Epithelial cell of proximal tubule (primary cell): ENCODE measurements at places on chromosomes 3 and 15.

DNA sequence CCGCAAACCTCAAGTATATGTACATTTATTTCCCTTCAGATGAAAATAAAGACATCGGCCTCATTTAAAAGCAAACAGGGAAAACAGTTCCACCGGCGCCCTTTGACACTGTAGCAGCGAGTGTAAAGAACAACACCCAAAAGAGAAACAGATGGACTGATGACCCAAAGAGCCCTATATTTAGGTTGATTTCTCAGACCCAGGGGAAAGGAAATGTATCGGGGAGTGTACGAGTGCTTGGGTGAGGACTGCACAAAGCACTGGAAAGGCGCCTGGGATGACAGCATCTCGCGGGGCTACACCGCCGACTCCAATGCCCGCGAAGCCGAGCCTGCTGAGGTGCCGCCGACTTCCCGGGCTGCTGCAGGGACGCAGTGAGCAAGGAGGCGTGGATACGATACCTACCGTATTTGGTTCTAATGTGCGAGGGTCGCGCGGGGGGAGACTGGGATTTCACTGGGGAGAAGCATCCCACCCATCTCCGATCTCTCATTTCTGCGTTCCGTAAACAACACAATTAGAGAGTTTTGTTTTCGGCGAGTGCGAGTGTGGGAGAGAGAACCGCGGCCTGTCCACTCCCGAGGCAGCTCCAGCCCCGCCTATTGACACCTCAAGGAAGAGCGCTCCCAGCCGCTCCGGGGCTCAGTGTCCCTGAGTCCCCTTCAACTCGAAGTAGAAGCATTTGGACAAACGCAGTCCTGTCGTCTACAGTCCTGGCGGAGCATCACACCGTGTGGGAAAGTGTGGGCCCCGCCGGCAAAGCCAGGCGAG, 2.0 kb downstream of the MECOM start:
- DNase-seq: no peak

DNA sequence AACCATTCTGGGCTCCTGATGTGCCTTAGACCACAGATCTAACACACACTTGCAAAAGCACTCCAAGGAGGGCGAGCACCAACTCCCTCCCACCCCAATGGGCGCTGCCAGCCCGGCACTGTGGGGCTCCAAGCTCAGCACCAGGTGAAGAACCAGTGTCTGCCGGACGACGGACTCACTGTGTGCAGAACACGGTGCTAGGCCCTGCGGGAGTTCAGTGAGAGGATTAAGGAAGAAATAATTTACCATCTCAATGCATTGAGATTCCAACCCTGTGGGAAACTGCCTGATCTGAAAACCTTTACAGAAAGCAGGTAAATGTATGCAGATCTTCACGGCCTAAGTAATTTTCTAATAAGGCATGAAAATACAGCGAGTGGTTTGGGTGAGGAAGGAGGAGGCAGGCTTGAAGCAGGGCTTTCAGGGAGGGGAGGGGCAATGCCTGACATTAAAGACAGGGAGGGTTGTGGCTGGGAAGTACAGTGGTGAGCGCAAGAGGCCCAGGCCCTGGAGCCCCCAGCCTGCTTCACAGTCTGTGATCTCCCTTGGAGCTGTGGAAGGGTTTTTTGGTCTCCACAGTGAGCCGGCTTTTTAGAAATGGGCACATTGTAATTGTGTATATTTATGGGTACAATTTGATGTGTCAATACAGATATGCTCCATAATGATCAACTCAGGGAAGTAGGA, 35.6 kb upstream of the CHRNB4 start:
- no peak for DNase-seq

GRCh38 chr15:43210172-43210745, 10.6 kb downstream of the EPB42 start:
- DNase-seq: no peak

DNA sequence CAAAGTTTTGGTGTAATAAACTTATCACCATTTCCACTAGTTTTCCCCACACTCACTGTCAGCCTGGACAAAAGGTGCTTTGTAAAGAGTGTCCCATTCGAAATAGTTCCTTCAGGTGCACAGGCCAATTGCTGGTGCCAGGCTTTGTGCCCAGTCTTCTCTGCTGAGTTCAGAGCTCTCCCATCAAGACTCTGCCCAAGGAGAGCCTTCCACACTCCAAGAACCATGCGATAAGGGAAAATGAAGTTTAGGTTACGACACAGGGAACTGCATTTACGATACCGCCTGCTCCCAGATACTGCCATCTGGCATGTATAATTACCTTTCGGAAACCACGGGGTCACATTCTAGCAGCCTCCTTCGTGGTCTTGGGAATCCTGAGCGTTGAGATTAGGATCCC, 379.6 kb downstream of the MECOM start:
- no peak for DNase-seq

DNA sequence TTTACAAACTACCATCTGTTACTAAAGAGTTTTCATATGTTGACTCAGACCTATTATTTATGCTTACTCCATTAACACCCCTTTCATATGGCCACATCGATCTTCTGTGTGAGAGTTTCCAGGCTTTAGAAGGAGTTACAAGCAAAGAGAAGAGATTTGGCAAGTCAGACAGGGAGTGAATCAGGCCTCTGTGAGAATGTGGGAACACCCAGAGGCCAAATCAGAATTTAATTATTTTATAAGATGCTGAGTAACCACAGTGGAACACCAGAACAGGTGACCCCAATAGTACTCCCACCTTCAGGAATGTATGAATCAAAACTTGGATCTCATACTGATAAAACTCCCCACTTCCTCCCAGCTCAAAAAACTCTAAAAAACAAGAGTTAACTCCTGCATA, 42.0 kb downstream of the IFT57 start:
- DNase-seq: no peak

DNA sequence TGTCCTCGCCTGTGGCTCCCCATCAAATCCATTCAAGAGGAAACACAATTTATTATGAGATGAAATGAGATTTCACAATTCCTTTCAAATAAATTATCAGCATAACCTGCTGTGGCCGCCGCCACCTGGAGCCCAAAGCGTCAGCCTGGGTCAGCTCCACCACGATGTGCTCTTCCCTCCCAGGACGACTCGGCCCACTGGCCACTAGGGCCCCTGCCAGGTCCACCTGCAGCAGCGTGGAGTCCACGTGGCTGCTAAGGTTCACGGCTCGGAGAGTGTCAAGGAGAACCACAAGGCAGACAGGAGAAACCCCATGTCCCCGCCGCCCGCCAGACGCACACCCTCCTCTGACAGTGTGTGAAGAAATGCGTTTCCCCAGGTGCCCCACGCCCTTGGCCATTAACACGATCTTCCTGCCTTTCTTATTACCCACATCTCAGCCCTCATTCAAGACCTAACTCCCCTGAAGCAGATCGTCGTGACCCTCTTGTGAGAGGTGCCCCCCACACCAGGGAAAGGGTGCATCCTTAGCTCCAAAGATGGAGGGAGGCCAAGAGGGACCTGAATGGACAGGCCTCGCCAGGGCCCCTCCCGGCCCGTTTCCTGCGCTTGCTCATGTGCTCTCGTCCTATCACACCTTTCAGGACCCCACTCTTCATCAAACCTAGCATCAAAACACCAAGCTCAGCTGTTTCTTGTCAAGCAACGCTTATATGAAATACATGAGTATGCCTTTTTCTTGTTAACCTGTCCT, 80.6 kb downstream of the OCA2 start:
- no peak for DNase-seq

- DNase-seq: no peak
These were observed 25.5 kb upstream of the APOD start for GRCh38 chr3:195609229-195609628.
